GDM1 (cell line): ENCODE measurements at places on chromosomes 4 and X.

DNA sequence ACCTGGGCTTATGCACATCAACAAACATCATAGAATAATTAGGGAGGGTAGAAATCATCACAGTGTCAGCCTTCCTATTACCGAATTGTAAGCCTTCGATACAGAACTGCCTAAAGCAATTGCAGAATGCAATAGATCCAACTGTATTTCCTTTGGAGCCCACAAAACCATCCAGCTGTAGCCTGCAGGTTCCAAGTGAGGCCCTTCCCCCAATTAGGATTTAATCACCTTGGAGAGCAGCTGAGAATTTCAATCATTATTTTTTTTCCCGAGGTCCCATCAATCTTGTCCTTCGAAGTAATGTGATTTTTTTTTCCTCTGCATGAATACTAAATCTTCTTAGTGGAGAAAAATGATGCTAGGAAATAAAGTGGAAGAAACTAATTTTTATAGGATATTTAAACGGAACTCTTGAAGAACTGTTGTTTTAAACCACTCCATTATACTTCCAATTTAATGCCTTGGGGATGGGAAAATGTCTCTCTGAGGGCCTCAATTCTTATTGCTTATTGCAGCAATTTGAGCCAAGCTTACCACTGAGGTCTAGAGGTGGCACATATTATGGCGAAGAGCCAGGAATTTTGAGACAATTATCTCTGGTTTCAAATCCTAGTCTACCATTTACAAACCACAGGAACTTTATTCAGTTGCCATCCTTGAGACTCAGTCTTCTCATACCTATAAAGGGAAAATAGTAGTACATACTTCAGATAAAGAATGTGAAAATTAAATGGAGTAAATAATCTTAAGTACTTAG, 953.4 kb upstream of the IGFBP7 start:
- DNase-seq, result no peak

GRCh38 chr4:93776386-93777080, 52.0 kb upstream of the ATOH1 start:
- no peak for DNase-seq

- DNase-seq, result no peak
These were observed 35.8 kb upstream of the PRDM8 start for GRCh38 chr4:80161413-80162058.

DNA sequence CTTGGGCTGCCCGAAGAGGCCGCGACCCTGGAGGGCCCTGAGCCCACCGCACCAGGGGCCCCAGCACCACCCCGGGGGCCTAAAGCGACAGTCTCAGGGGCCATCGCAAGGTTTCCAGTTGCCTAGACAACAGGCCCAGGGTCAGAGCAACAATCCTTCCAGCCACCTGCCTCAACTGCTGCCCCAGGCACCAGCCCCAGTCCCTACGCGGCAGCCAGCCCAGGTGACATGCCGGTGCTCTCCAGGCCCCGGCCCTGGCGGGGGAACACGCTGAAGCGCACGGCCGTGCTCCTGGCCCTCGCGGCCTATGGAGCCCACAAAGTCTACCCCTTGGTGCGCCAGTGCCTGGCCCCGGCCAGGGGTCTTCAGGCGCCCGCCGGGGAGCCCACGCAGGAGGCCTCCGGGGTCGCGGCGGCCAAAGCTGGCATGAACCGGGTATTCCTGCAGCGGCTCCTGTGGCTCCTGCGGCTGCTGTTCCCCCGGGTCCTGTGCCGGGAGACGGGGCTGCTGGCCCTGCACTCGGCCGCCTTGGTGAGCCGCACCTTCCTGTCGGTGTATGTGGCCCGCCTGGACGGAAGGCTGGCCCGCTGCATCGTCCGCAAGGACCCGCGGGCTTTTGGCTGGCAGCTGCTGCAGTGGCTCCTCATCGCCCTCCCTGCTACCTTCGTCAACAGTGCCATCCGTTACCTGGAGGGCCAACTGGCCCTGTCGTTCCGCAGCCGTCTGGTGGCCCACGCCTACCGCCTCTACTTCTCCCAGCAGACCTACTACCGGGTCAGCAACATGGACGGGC, 579 bp downstream of the ABCD1 start:
- no peak for DNase-seq

DNA sequence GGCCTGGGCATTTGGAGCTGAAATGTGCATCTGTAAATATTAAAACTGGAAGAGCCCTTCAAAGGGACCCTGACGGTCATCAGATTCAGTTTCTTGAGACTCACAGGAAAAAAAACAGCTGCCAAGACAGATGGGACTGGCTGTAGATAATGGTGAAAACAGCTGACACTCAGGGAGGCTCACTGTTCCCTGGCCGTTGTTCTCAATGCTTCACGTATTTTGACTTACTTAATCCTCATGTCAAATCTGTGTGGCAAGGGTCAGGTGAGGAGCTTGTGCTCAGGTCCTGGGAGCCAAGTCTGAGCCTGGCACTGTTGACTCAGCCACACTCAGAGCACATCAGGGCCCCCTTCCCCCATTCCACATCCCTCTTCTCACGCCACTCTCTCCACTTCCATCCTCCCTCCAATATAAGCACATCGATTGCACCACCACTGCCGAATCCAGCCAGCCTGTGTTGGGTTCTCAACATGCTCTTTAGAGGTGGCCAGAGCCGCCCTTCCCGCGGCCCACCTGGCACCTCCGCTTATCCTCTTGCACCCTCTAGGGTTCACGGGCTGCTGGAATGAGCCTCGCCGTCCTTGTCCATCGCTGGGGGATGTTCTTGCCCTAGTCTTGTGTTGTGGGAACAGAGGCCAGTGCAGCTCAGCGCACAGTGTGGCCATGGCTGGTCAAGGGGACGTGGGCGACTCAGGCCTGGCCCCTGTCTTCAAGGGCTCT, 40.1 kb downstream of the EVC start:
- no peak for DNase-seq

DNA sequence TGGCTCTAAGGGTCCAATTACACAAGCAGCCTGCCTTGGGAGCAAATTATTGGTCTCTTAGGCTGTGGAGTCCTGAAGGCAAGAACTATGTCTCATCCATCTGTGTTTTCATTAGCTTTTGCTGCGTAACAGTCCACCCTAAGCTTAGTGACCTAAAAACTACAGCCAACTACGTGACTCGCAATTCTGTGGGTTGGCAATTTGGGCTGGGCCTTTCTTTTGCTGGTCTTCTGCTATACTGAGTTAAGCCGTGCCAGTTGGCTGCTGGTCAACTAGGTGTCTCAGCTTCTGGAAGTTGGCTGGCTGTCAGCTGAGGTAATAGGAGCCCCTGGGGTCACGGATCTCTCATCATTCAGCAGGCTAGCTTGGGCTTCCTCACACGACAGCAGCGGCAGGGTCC, 205.6 kb upstream of the S100G start:
- DNase-seq, result no peak

DNA sequence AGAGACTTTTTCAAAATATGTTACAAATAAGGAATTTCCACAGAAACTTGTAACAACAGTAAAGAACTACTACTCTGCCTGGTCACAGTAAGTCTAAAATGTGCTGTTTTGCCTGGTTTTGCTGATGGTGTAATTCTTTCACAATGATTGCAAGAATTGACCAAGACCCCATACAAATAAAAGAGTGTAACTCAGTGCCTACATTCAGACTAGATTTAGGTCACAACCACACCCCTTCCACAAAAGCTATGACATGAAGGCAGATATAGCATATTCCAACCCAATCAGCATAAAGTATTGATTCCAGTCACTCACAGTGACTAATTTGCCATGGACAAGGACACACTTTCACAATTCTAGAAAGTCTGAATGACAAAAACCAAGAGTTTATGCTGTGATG, 53.7 kb upstream of the TMPRSS11F start:
- no peak for DNase-seq

- DNase-seq, result no peak
These were observed 12.2 kb downstream of the EGFL6 start for GRCh38 chrX:13581554-13581953.

DNA sequence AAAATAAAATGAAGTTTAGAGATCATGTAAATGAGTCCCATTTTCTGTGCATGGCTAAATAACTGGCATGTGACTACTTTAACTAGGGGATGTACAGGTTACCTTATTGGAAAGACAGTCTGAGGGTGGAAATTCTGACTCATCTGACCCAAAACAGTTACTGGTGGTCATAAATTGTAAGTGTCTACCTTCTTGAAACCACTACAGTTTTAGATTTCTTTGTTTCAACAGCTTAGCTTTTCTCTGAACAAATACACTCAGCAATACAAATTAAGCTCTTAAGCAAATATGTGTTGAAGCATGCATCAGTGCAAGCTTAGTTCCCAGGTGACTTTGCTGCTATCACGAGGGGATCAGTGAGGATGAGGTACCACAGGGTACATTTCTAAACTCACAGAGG, 60.7 kb upstream of the PGM2 start:
- DNase-seq, result no peak

GRCh38 chrX:8726031-8726652, 5.8 kb downstream of the ANOS1 start:
- DNase-seq, result no peak

DNA sequence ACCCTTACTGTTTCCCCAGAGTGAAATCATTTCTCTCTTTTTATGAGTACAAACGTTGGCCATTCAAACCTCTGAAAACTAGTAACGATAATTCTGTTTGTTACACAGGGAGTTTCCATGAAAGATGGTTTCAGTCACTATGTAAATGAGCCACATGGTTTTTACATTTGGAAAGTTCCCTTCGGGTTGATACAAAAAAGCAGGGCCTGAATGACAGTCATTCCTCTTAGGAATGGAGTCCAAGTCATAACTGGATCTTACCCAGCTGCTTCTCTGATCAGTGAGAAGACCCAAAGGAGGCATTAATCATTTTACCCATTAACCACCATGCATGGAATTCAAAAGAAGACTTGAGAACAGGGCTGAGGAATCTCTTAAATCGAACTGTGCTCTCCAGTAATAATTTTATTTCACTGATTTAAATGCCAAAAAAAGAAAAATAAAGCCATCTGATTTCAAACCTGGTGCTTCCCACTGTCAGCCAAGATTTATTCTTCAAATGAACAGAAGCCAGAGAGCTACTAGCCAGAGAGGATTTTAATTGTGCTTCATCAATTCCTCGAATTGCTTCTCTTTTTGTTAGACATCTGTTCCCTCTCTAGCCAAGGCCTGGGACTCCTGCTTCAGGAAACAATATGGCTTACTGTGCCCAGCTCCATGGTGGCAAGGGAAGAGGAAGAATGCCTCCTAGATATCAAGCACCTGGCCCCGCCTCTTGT, 3.2 kb downstream of the SOWAHB start:
- DNase-seq, result no peak

- DNase-seq, result no peak
These were observed 2326.8 kb upstream of the AGA start for GRCh38 chr4:179768996-179769395.

- no peak for DNase-seq
These were observed 4.1 kb upstream of the INTS6L start for GRCh38 chrX:135516376-135516775.

DNA sequence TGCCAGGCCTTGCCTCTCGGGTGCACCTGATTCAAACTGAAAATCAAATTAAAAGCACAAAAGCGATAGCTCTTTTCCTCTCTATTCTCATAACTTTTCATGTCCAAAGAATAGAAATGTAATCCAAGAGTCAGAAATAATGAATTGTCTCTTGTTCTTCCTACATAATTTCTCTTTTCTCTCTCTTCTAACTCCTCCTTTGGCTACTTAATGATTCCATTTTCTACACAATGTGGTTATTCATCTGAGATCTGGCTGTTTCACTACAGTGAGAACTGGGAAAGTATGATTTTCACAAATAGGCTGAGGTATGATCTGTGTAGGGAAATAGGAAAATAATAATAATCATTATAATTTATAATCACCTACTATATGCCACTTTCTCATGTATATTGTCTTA, 703.5 kb downstream of the PDHA2 start:
- DNase-seq, result no peak

DNA sequence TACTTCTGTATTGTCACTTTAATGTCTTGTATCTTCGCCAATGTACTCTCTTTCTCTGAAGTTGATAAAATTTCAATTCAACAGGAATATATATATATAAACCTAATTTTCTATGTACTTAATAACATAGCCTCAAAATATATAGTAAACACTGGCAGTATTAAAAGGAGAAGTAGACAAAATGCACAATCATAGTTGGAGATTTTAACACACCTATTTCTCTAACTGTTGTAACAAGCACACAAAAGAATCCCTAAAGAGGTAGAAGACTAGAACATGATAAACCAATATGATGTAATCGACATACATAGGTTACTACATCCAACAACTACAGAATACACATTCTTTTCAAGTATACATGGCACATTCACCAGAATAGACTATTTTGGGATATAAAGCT, 65.5 kb downstream of the ZNF81 start:
- DNase-seq, result no peak

GRCh38 chrX:74325130-74326059, 21.4 kb downstream of the ZCCHC13 start:
- DNase-seq, result no peak

- no peak for DNase-seq
These were observed 100.0 kb downstream of the DOCK11 start for GRCh38 chrX:118595501-118596042.

GRCh38 chrX:118373538-118373937, 27.6 kb downstream of the WDR44 start:
- DNase-seq, result no peak

- no peak for DNase-seq
These were observed 1.1 kb downstream of the OGT start for GRCh38 chrX:71533851-71534561.

DNA sequence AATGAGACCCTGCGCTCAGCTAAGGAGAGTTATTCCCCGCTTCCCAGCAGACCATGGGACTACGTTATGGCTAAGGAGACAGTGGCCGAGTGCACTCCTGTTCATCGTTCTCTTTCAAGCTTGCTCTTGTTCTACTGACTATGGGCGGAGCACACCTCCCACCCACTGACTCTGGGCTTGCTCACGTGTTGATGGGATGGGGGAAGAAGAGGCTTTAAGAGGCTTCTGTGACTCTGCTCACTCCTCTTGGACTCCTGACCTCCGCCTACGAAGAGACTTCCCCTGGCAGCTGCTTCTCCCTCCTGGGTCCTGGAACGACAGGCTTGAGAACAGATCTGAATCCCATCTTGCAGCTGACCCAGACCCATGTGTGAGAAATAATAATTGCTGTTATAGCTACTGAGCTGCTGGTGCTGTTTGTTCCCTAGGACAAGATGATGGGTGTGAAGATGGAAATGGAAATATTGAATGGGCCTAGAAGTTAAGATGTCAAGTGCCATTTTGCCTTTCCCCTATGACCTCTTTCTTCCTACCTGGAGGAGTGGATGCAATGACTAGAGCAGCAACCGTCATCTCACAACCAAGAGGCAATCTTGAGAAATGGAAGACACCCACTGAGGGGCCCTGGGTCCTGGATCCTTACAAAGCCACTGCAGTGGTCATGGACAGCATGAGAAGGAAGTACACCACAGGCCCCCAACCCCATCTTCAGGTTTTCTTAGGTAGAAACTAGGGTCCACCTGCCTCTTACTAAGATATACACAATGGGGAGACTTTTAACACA, 38.7 kb upstream of the IRAK1 start:
- no peak for DNase-seq
